ENCODE measurements at places on chromosomes 3 and 15.

GRCh38 chr15:96107916-96108315 is 222.6 kb upstream of the NR2F2 start:
- no peak for DNase-seq

- DNase-seq, result no peak
Observed at GRCh38 chr15:48627260-48627940, 18.1 kb downstream of the FBN1 start.

DNA sequence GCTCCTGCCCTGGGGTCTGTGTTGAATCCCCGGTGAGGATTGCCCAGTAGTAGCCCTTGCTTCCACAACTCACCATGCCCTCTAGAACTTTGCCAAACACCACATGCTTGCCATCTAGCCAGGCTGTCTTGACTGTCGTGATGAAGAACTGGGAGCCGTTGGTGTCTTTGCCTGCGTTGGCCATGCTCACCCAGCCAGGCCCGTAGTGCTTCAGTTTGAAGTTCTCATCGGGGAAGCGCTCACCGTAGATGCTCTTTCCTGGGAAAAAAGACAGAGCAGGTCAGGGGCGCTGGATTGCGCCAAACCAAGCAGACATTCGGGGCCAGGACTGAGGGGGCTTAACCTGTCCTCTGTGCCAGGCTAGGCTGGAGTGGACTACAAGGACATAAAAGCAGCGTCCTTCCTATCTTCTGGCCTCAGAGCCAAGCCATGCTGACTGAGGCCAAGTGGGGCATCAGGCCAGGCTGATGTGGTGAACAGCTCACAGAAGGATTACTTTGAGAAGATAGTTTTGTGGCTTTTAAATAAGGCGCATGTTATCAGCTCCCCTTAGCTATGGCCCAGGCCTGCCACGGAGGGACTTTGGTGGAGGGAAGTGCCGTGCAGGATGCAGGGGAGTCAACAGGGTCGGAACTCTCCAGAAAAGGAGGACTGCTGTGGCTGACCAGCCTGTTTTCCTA is 5.3 kb downstream of the SNX22 start:
- DNase-seq, result no peak

DNA sequence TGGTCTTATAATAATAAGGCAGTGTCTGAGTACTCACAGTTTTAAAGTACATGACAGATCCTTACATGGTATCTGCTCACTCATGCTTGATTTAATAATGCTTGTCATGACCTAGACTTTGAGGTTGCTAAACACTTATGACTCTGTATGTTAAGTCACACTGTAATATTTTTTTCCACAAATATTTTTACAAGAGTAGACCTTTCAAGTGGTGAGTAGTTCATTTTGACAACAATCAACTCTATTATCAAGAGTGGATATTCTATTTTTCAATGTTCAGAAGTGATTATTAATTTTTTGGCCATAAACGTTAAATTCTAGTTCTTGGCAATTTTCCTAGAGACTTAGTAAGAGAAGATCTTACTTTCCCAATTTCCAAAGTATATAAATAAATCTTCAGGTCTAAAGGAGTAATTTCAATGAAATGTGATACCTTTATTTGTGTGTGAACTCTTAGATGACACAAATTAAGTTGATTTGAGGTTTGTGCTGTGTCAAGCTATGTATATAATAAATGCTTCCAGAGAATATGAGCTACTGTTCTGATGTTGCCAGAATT is 104.5 kb downstream of the NLGN1 start:
- DNase-seq, result no peak

GRCh38 chr3:32869513-32870047 is 51.8 kb downstream of the TRIM71 start:
- DNase-seq, result no peak

DNA sequence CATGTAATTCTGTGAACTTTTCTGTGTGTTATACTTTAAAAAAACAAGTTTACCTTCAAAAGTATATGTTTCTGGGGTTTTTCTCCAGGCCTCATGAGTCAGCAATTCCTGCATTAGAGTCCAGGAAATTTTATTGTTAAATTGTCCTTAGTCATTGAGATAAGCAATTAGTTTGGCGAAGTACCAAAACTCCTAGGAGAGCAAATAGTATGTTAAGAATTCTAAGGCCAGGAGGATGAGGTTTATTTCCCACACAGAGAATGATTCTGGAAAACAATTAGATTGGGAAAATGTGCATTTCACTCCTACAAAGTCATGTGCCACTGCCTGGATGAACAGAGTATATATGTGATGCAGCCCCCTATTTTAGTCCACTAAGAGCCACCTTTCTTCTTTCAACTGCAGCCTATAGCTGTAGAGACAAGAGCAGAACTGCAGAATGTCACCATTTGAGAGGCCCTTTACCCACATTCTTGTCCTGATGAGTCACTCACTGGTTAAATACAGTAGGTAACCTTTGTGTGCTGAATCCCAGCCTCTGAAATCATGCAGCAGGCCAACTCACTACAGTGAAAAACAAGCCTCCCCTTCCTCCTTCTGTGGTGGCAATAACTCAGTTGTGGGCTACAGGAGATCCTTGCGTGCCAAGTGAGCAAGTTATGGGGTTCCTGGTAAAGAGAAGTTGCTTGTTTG is 452.8 kb upstream of the THBS1 start:
- DNase-seq, result no peak

DNA sequence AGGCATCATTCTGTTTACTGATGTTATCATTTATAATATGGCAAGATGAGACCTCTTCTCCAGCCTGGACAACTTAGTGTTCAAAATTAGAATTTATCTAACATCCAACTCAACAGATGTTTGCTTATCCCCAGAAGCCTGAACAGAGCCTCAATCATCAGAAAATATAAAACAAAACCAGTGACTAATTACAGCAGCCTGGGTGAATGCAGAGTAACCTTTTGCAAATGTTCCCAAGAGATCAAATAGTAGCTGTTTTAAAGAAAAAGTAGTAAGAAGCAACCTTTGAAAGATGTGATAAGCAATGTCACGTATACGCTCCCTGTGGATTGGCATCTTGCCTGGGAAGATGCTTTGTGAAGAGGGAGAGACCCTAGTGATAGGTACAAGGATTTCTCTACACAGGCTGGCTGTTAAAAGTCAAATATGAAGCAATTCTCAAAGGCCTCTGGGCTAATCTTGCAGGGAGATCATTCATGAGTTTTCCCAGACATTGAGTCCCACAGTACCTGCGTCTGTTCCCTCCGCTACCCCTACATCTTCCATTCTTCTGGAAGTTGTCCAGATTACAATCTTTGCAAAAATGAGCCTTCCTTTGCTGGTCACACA is 39.3 kb upstream of the PRICKLE2 start:
- no peak for DNase-seq

- no peak for DNase-seq
Observed at GRCh38 chr3:33581666-33582065, 136.4 kb downstream of the CLASP2 start.

DNA sequence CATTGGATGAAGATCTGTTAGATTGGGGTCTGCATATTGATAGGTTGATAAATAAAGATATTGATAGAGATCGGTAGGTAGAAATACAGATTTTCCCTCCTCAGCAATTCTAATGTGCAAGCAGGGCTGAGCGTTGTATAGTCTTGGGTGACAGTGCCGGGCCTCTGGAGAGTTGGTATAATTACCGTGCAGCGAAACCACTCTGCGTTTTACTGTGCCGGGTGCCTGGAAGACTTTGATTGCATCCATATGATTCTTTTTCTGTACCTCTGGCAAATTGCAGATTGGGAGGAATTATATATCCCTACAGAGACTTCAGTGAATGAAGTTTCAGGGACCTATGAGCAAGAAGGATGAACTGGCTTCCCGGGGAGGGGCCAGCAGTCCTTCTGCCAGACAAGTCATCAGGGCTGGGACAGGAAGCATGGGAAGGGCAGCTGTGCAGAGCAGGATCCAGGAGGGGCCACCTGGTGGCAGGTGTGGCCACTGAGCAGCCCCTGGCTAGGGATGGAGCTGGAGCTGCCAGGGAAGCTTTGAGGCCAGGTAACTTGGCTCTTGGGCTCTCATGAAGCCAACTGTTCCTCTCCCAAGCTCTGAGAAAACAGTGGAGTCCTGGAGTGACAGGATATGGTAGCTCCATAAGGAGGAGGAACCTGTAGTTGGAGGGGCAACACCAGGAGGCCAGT is 132.5 kb downstream of the APBA2 start:
- no peak for DNase-seq

GRCh38 chr3:124300416-124300815 is 308.5 kb upstream of the ROPN1 start:
- DNase-seq, result no peak

GRCh38 chr15:20106026-20106425 is 435.6 kb downstream of the GOLGA6L6 start:
- no peak for DNase-seq

GRCh38 chr3:72270072-72270681 is 485.2 kb upstream of the PROK2 start:
- DNase-seq, result no peak

GRCh38 chr3:165347526-165347925 is 151.3 kb upstream of the SLITRK3 start:
- no peak for DNase-seq

DNA sequence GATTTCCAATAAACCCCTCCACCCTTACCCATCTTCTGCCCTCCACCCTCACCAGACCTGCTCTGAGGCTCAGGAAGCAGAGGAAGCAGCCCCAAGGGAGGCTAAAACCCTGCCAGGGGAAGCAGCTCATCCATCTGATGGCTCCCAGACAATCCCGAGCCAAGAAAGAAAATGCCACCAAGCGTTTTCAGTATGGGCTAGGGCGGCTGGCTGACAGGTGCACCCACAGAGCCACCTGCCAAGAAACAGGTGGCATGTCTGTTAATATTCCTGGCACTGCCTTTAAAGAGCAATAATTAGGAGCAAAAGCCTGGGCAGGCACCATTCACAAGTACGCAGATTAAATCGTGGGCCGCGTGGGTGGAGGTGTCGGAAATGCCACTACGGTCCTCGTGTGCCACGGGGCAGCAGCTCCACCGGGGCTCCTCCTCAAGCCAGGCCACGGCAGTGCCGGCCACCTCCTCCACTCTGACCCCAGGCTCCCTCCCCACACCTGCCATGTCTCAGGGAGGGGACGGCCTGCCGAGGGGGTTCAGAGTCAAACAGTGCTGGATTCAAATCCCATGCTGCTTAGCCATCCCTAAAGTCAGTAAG is 23.9 kb upstream of the GRIP2 start:
- no peak for DNase-seq

- DNase-seq, result no peak
Observed at GRCh38 chr3:99933971-99934750, 116.5 kb downstream of the CMSS1 start.

Data from effector CD4-positive, alpha-beta T cell (primary cell).